Common myeloid progenitor, CD34-positive (primary cell): ENCODE measurements at places on chromosomes 2 and 18.

- no peak for DNase-seq
These were observed 14.0 kb downstream of the EPB41L5 start for GRCh38 chr2:120026890-120027289.

DNA sequence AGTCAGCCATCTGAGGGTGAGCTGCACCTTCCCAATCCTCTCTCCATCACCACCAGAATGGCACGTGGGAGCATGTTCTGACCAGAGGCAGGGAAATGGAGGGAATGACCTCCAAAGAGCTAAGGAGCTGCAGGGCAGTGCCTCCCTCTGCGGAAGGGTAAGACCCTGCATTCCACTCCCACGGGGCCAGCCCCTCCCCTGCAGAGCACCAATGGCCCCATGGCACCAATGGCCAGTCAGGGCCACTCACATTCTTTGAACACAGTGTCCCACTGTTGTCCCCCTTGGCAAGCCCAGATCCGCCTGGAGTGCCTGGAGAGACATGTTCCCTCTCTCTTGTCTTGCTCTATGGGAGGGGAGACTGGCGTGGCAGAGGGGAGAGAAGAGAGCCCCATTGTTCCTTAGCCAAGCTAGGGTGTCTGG, 164.4 kb downstream of the TNS1 start:
- DNase-seq: no peak

- peak; percentile 29 for DNase-seq
These were observed 476 bp downstream of the STRN start for GRCh38 chr2:36965751-36966369.

DNA sequence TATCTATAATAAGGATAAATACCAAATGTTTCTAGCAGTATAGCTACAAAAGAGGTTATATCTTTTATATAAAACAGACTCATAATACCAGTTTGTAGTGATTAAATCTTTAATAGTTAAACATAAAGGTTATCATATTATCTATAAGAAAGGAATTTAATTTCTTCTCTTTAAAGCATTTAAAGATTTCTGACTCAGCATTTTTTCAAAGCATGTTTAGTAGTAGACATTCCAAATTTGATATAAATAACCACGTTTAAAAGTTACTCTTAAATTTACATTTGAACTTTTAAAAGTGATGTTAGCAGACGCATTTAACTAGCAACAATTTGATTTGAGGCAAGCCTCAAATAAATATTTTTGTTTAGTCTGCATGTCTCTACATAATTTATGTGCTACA, 1508.0 kb upstream of the NXPH2 start:
- DNase-seq: no peak

GRCh38 chr2:236647621-236648020, 78.0 kb downstream of the ACKR3 start:
- no peak for DNase-seq

- no peak for DNase-seq
These were observed 294.3 kb upstream of the MEX3C start for GRCh38 chr18:51491678-51492372.

GRCh38 chr2:46434851-46435273, 44.5 kb upstream of the TMEM247 start:
- DNase-seq: no peak

GRCh38 chr18:944440-944839, 39.8 kb downstream of the ADCYAP1 start:
- no peak for DNase-seq

GRCh38 chr2:239756031-239756789, 268.9 kb downstream of the NDUFA10 start:
- DNase-seq: no peak

GRCh38 chr2:233152541-233152940, 92.4 kb downstream of the INPP5D start:
- no peak for DNase-seq

DNA sequence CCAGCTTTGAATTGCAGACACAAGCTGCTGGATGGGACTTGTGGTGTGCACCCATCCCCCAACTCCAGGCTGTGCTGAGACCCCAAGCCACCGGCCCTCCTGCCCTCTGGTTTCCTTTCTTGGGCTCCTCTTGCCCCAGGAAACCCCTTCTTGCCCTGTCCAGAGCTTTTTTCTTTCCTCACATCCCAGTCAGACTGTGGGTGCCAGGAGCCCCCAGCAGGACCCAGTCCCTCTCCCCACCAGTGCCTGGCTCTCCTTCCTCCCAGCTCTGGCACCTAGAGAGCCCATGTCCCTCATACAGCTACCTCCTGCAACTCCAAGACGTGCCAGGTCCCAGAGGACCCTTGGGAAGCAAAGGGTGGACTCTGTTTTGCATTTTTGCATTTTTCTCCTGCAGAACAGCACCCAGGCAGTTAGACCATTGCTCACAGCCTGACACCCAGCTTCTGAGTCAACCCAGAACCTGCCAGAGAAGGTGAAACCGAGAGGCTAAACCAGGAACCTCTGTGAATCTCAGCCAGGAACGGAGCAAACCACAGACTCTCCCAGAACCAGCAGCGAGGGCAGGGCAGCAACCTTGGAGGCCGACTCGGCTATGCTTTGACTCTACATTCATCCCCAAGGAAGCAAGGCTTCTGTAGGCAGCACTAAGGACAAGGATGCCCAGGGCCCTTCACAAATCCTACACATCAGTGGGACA, 221.1 kb downstream of the ANAPC1 start:
- no peak for DNase-seq

GRCh38 chr2:3429066-3429610, 49.6 kb downstream of the TRAPPC12 start:
- DNase-seq: no peak

DNA sequence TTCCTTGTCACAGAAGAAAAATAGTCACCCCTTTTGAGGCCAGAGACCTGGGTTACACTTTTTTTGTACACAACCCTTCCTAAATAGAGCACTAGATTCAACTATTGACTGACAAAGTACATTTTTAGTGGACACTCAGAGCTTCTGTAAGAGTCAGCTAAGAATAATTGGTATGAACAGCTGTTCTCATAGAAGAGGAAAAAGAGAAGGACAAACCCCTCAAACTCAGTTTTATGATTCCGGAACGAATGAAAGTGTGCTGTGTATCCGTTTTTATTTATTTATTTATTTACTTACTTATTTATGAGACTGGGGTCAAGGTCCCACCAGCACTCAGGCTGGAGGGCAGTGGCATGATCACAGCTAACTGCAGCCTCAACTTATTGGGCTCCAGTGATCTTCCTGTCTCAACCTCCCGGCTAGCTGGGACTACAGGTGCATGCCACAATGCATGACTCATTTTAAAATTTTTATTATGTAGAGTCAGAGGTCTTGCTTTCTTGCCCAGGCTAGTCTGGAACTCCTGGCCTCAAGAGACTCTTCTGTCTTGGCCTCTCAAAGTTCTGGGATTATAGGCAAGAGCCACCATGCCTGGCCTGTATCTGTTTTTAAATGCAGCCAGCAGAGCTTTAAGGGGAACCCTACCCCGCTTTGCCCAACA, 36.0 kb upstream of the FZD5 start:
- no peak for DNase-seq

- no peak for DNase-seq
These were observed 143.3 kb downstream of the C1D start for GRCh38 chr2:67919490-67919889.

- peak; percentile 32 for DNase-seq
These were observed 39.6 kb downstream of the DOCK10 start for GRCh38 chr2:225002656-225003045.

- DNase-seq: peak; percentile 60
These were observed 218.1 kb downstream of the WDR7 start for GRCh38 chr18:56869189-56869777.

GRCh38 chr2:44573996-44574395, 212.2 kb downstream of the CAMKMT start:
- no peak for DNase-seq
